ENCODE measurements at places on chromosomes 16 and 17. TPM values are rescaled to one million over a fixed set of nuclear protein-coding genes. Genes with fewer than 3 reads are reported as not detected.

- no peak overlapping the region for H3K4me3 ChIP-seq
- no peaks in the 10 kb centered on the region for H3K36me3 ChIP-seq
- no peak overlapping the region for H3K27ac ChIP-seq
- no peak for DNase-seq
- H3K27me3 ChIP-seq, result no peaks in the 10 kb centered on the region
Measured at GRCh38 chr17:18950944-18951905, 740 bp upstream of the SLC5A10 start.

Gene LUC7L3
- total RNA-seq, result 113 TPM

GRCh38 chr17:17376362-17376761 is 73.2 kb downstream of the NT5M start:
- H3K4me1 ChIP-seq, result no peaks in the 10 kb centered on the region
- no peaks in the 10 kb centered on the region for H3K36me3 ChIP-seq
- no peak overlapping the region for H3K4me3 ChIP-seq
- no peak for DNase-seq
- H3K27ac ChIP-seq, result no peak overlapping the region

GRCh38 chr17:56144223-56144622 is 9.1 kb upstream of the ANKFN1 start:
- H3K4me3 ChIP-seq, result no peak overlapping the region
- H3K4me1 ChIP-seq, result no peaks in the 10 kb centered on the region

GRCh38 chr16:82776470-82777146 is 149.8 kb downstream of the CDH13 start:
- H3K4me3 ChIP-seq, result no peak overlapping the region
- no peaks in the 10 kb centered on the region for H3K27me3 ChIP-seq
- no peak for DNase-seq
- no peak overlapping the region for H3K27ac ChIP-seq
- H3K4me1 ChIP-seq, result no peaks in the 10 kb centered on the region

DNA sequence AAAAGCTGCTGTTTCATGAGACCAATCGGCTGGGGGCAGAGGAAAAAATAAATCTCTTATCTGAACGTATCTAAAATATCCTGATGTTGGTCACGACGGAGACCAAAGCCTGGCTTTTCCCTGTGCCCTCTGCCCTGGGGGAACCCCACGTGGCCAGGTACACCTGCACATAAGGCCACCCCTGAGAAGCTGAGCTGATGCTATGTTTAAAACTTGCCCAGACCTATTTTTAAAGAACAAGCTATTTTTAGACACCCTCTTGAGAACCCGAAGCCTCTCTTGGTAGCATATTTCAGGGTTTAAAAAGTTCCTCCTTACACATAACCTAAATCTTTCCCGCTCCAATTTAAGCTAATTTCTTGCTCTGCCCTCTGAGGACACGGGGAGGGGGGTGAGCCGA is 210.4 kb downstream of the GSG1L start:
- H3K4me3 ChIP-seq, result no peak overlapping the region
- no peak overlapping the region for H3K27ac ChIP-seq
- H3K4me1 ChIP-seq, result no peaks in the 10 kb centered on the region
- no peaks in the 10 kb centered on the region for H3K36me3 ChIP-seq
- no peaks in the 10 kb centered on the region for H3K27me3 ChIP-seq

DNA sequence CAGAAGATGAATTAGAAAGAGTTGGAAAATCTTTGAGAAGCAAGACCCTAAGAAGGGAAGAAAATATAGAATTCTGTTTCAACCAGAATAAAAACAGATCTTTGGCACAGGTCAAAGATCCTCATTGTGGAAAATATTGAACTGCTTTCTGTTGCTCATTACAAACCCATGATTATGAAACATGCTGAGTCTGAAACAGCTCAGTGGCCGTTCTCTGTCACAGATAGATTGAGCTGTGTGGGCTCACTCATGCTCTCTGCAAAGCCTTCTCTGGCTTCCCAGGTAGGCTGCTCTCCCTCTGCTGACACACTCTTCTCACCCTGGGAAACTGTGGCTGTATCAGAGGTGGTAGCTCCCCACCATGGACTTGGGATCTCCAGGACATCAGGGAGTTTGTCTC is 3.4 kb upstream of the KRT38 start:
- H3K27me3 ChIP-seq, result no peaks in the 10 kb centered on the region
- no peak overlapping the region for H3K27ac ChIP-seq
- DNase-seq, result no peak
- no peak overlapping the region for H3K4me3 ChIP-seq
- no peaks in the 10 kb centered on the region for H3K4me1 ChIP-seq
- no peaks in the 10 kb centered on the region for H3K36me3 ChIP-seq
